ENCODE measurements at places on chromosomes 7 and 10. TPM values are rescaled to one million over a fixed set of nuclear protein-coding genes. Genes with fewer than 3 reads are reported as not detected.

The BEND7 gene
- total RNA-seq, result 2.9 TPM

The GUSB gene
- 23.8 TPM for total RNA-seq

The BMI1 gene
- total RNA-seq, result 50.0 TPM

The ASB10 gene
- total RNA-seq, result not detected

The RBP4 gene
- 0.06 TPM for total RNA-seq

The LRRD1 gene
- 0.12 TPM for total RNA-seq

The JMJD1C gene
- 64.7 TPM for total RNA-seq

The SAMD9L gene
- 20.5 TPM for total RNA-seq

The FAM180A gene
- 78.5 TPM for total RNA-seq

The ADRB1 gene
- total RNA-seq, result not detected

The ASZ1 gene
- total RNA-seq, result not detected

The STN1 gene
- total RNA-seq, result 50.6 TPM

The GLI3 gene
- total RNA-seq, result 3.7 TPM

The MBLAC1 gene
- 2.5 TPM for total RNA-seq

The GPR146 gene
- total RNA-seq, result 0.79 TPM

The CYP3A4 gene
- not detected for total RNA-seq

The MYL7 gene
- not detected for total RNA-seq

The VSIR gene
- total RNA-seq, result 19.6 TPM

The UCN3 gene
- total RNA-seq, result not detected

The WIPF3 gene
- total RNA-seq, result not detected

The SMNDC1 gene
- total RNA-seq, result 9.8 TPM

The CHAT gene
- not detected for total RNA-seq

The NCF1 gene
- not detected for total RNA-seq

The EPDR1 gene
- 51.2 TPM for total RNA-seq

The SLC18A3 gene
- total RNA-seq, result not detected

The DGKI gene
- 5.3 TPM for total RNA-seq

The C7orf57 gene
- total RNA-seq, result not detected

Data from aortic smooth muscle cell (primary cell).